ENCODE measurements at places on chromosomes 1 and 21.

- no peak for DNase-seq
Observed at GRCh38 chr1:103084181-103084580, 24.1 kb downstream of the COL11A1 start.

- no peak for DNase-seq
Observed at GRCh38 chr1:11578004-11578403, 76.2 kb downstream of the FBXO2 start.

DNA sequence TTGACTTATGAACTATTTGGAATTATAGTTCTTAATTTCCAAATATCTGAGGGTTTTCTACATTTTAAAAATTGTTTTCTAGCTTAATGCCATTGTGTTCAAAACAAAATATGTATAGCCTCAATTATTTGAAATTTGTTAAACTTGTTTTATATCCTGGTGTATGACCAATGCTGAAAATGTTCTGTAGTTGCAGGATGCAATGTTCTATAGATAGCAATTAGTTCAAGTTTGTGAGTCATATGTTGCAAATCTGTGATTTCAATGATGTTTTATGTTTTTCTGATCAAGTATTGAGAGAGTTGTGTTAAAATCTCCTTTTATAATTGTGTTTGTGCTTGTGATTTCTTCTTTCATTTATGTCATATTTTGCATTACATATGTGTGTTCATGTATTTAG is 517.5 kb downstream of the ADGRL2 start:
- DNase-seq = no peak

DNA sequence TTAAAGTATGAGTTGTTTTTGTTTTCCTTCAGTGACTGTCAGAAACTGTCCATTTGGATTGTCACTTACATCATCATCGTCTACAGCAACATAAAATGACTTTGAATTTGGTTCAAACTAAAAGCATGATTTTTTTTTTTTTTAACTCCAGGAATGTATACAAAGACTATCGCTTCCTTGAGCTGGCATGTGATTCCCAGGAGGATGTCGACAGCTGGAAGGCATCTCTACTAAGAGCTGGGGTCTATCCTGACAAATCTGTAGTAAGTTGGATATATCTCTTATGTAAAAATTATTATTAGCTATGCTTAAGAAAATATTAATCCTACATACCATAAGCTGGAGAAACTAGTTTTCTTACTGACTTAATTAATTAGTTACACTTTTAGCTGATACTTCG is 111.9 kb upstream of the C1orf105 start:
- no peak for DNase-seq

GRCh38 chr1:64097859-64098258 is 105.6 kb upstream of the UBE2U start:
- DNase-seq = no peak

GRCh38 chr1:74812180-74812541 is 79.2 kb downstream of the TYW3 start:
- no peak for DNase-seq

GRCh38 chr1:206606867-206607266 is 5.4 kb downstream of the EIF2D start:
- DNase-seq = no peak

DNA sequence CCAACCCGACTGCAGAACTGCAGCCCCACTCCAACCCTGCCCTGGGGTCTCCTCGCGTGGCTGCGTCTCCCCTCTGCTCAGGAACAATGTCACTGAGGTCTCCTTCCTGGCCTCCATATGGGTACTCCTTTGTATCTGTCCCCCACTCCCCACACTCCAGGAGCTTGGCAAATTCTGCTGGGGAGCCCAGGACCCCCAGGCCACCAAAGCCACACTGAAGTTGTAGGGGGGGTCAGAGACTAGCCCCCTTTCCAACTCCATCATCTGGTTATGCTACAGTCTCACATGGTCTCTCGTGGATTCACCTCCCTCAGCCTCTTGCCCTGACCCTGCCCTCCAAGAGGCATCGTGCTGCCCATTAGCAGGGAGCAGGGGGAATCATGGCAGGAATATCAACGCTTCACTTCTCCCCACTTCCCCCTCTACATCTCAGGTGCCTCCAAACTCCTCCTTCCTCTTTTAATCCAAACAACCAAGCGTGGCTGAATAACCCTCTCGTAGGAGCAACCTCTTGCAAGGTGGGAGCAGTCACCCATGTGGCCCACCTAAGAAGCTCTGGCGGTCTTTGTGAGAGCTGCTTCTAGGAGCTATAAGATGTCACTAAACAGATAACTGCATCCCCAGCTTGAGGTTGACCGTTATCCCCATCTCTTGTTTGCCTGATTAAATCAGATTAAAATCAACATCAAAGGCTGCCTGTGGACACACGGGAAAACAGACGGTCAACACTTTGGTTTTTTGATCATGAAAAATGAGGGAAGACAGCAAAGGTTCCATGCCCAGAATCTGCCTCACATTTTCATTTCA is 86.4 kb downstream of the MIS18A start:
- DNase-seq = no peak

- DNase-seq = no peak
Observed at GRCh38 chr1:165683848-165684485, 14.4 kb downstream of the ALDH9A1 start.

- DNase-seq = peak; percentile 25
Observed at GRCh38 chr1:216750031-216750627, 26.9 kb upstream of the ESRRG start.

- no peak for DNase-seq
Observed at GRCh38 chr1:24379733-24380315, 33.8 kb downstream of the STPG1 start.
